Smooth muscle cell of the umbilical artery (primary cell): ENCODE measurements at places on chromosomes 6 and 20. TPM values are rescaled to one million over a fixed set of nuclear protein-coding genes. Genes with fewer than 3 reads are reported as not detected.

PRSS16 gene
- 0.18 TPM in 1 of 2 replicates, not detected in the other for total RNA-seq

NCR2 gene
- not detected in 2 replicates for total RNA-seq

KIFC1 gene
- 1.2 and 11.2 TPM in 2 replicates for total RNA-seq

MAP7 gene
- 0.30 and 0.32 TPM in 2 replicates for total RNA-seq
